NCI-H524 (cell line): ENCODE measurements at places on chromosomes 7 and 10.

- no peak for DNase-seq
These were observed 21.0 kb upstream of the LRRC17 start for GRCh38 chr7:102891693-102892261.

DNA sequence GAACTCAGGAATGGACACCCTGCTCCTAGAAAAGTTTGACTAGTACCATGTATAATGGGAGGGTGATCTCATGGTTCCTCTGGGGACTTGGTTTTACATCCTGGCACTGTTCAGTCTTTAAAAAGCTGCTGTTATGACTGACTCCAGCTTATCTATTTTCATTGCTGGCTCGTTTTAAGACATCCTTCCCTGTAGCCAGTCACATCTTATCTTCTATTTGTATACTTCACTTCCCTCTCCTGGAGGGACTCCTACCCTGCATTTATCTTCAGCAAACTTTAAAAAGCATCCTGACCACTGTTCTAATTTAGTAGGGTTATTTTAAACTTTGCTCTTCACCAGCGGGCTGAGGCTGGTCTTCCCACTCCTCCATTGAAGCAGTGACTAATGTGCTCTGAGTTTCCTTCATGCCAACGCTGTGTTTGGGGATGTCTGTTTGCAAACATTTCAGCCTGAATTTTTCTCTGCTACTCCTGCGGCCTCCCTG is 72.9 kb upstream of the ARMC3 start:
- no peak for DNase-seq

- DNase-seq, result no peak
These were observed 26.9 kb upstream of the EPHB6 start for GRCh38 chr7:142827951-142828500.

- no peak for DNase-seq
These were observed 204.0 kb upstream of the CELF2 start for GRCh38 chr10:10813656-10814055.

- DNase-seq, result no peak
These were observed 125.7 kb downstream of the OAT start for GRCh38 chr10:124292911-124293615.

DNA sequence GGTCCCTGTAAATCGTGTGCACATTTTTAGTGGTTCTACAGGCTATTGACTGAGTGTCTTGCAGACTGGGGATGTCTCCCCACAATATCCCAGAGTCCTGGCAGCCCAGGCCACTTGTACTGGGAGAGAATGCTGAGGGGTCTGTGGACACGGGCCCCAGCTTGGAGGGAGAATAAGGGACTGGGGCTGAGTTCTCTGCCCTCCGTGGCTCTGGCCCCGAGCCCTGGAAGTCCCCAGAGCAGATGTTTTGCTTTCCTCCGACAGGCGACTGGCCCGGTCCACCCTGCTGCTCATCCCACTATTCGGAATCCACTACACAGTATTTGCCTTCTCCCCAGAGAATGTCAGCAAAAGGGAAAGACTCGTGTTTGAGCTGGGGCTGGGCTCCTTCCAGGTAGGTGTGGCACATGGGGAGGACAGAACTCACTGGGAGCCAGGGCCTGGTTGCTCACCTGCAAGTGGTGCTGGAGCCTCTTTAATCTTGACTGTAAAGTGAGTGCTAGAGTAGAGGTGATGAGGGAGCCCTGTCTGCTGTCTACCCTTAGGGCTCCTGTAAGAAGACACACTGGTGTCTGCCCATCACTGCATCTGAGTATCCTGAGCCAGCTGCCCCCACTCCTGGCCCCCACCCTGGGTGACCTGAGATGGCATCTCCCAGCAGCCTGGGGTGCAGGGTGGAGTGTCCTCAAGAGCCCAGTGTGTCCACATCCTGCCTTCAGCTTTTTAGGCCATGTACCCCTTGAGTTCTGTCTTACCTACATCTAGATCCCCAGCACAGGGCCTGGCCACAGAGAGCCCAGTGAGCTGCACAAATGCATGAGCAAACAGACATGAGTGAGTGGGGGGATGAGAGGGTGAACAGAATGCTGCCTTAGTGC is 51.1 kb downstream of the ADCYAP1R1 start:
- no peak for DNase-seq

DNA sequence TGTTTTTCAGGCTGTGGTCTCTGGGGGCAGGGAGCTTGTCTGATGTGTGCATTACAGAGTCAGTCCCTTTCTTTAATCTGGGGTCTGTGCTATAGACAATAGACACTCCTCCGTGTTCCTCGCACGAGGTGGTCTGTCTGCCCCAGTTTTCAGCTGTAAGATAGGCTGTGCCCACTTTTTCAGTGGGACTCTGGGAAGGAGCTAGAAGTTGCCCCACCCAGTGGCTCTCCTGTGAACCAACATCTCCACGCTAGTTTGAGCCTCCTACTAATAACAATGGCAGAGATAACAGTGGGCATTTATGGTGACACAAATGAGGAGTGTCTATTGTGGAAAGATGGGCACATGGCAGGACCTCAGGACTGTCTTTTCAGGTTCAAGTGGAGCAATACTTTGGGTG is 44.0 kb downstream of the ADRB1 start:
- no peak for DNase-seq

GRCh38 chr7:129615018-129615417 is 3.5 kb downstream of the NRF1 start:
- DNase-seq, result no peak

DNA sequence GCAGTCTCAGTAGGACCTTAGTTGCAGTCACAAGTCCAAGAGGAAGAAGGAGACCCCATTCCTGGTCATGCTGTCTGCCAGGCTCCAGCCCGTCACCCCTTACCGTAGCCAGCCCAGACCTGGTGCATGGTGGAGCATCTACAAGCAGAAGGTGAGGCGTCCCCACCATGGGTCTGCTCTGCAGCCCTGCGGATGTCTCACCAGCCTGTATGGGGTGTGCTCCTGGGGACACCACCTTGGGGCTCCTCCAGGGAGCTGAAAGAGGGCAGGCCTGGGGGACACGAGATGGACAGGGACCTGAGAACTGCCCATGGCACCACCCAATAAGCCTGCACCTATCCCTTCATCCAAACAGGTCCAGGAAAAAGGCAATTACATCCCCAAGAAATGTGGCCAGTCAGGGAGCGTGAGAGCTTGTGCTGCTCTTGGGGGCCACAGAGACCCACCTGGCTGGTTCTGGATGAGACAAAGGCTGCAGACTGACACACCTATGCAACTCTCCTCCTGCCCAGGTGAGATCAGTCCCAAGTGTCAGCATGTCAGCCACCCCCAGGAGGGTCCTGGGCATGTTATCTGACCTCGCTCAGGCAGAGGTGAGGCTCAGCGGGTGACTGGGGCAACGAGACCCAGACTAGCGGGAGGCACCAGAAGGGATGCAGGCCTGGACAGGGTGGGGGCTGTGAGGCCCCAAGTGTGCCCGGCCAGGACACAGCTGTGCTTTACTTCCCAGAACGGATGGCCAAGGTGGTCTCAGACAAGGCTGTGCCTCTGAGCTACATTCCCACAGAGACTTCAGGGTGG is 84.5 kb upstream of the RET start:
- no peak for DNase-seq

DNA sequence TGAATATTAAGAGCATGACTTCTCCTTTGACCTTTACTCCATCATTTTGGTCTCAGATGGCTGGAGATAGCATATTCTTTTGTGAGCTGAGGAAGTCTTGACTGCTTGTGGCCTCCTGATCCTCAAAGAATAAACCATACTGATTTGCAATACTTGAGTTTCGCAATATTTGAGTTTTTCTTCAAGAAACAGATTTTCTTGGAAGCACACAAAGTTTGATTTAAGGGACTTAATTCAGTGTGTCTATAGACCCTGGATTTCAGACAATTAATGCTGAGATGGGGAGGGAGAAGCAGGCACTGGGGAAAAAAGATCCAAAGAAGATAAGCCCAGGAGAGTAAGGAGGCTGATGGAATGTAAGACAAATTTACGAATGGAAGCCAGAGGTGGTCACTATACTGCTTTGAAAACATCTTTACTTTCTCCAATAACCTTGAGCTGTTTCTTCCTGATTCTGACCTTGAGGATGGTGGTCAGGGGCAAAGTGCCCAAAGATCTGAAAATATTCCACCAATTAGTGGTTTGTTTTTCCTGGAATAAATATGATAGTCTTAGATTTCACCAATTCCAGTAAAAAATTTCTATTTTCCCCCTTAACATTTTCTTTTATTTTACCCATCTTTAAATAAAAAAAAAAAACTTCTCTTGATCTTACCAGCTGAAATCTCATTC is 7.5 kb downstream of the EPDR1 start:
- DNase-seq, result no peak

DNA sequence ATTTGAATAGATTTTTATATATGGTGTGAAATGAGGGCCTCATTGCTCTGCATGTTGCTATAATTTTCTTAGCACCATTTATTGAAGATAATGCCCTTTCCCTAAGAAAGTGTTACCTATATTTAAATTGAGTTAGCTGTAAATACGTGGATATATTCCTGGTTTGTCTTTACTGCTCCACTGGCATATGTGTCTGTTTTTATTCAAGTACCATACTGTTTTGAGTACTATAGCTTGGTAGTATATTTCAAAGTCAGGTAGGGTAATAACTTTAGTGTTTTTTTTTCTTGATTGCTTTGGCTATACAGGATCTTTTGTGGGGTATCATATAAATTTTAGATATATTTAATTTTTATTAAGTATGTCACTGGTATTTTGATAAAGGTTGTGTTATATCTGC is 31.4 kb downstream of the ZNF273 start:
- DNase-seq, result no peak

DNA sequence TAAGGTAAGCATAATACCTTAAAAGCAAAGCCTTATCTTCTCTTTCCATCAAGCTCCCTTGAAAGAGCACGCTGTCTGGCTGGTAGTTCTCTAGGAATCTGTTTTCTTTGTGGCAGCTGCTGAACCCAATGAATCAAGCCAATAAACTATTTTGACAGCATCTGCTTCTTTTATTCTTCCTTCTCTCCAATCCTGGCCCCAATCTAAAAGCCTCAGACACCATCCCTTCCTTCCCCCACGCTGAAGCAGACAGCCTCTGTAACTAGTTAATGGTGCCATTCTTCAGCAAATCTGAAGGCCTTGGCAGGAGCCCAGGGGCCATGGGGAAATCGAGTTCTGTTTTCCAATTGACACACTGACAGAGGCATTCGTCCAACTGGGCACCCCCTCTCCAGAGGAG is 186.6 kb upstream of the LYZL1 start:
- DNase-seq, result no peak

- no peak for DNase-seq
These were observed 43.1 kb upstream of the SEMA3A start for GRCh38 chr7:84237533-84238173.

DNA sequence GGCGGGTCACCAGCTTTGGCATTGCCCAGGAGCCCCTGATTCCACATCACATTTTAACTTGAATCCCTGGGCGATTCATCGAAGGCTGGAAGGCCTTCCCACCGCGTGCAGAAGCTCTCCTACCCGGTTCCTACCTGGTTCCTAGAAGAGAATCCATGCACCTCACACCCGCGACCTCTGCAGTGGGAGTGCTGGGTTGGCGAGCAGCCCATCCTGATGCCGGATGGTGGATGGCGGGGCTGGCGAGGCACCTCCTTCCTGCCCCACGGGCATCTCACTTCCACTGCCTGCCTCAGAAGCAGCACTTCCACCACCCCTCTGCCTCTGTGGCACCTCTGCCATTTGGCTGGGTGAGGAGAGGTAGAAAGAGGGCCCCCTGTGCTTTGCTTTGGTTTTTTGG is 32.0 kb downstream of the NUB1 start:
- DNase-seq, result no peak

DNA sequence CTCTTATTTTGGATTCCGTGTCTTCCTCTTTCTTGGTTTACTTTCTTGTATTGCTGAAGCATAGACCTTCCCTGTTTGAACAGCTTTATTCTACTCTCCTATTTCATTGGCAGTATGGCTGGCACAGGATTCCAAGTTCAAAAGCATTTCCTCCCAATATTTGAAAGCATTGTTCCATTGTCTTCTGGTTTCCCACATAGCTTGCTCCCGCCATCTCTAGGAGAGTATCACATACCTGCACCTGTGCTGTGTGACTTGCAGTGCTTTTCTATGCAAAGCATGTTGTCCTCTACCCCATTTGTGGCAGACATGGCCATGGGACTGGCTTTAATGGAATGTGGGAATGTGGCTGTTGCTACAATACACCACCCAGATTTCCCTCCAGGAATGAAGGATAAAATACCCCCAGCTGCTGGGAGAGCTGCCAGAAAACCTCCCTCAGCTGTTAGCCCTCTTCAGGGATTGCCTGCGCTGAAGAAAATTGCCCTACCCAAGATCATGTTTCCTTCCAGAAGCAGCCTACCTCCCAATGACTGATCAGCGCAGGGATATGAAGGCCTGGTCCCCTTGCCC is 6.9 kb upstream of the MYOF start:
- no peak for DNase-seq

GRCh38 chr10:91602868-91603568 is 29.9 kb downstream of the PPP1R3C start:
- DNase-seq, result no peak

GRCh38 chr10:71202314-71202713 is 10.1 kb upstream of the UNC5B start:
- DNase-seq, result no peak

GRCh38 chr7:17493446-17493845 is 195.0 kb downstream of the AHR start:
- no peak for DNase-seq

GRCh38 chr7:46315891-46316290 is 394.8 kb upstream of the IGFBP3 start:
- no peak for DNase-seq

DNA sequence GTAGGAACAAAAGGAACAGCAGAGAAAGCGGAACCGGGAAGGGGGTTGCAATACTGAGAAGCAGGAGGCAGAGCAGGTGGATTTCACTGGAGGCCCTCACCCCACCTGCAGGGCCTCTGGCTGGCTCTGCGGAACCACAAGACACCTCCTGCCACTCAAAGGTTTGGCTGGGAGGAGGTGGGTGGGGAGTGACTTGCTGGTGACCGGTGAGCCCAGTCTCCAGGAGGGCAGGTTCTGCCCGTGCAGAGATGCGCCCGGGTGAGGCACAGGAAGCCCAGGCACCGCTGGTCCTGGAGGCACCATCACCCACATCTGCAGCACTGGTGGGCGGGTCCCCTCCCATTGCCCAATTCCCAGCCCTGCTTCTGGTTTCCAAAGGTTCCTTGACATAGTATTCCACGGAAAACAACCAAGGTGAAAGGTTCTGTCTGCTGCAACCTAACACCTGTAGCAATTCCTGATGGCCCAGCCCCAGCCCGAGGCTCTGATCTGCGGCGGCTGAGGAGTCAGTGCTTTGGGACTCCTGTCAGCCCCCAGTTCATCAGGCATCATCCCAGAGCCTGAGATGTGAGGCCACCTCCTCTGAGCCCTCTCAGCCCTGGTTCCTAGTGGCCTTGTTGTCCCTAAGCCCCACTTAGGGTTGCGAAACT is 64.4 kb downstream of the CALML3 start:
- DNase-seq, result no peak

DNA sequence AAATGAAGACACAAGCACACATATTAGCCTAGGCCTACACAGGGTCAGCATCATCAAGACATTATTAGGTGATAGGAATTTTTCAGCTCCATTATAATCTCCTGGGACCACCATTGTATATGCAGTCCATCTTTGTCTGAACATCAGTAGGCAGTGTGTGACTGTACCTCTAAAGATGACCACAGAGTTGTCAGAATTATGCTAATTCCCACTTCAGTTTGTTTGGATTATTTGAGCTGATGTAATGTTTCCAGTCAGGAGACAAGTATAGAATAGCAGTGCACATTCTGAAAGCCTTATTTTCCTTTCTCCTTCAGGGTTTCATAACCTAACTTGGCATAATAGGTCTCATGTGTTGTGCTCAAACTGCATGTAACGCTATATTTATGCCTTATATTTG is 306.4 kb downstream of the NXPH1 start:
- no peak for DNase-seq

GRCh38 chr7:82166260-82167015 is 277.1 kb downstream of the CACNA2D1 start:
- DNase-seq, result no peak

- DNase-seq, result no peak
These were observed 47.9 kb downstream of the PIP4K2A start for GRCh38 chr10:22666287-22667092.
